Tibial nerve (tissue), 4 donors: ENCODE measurements at places on chromosomes 4 and X.

DNA sequence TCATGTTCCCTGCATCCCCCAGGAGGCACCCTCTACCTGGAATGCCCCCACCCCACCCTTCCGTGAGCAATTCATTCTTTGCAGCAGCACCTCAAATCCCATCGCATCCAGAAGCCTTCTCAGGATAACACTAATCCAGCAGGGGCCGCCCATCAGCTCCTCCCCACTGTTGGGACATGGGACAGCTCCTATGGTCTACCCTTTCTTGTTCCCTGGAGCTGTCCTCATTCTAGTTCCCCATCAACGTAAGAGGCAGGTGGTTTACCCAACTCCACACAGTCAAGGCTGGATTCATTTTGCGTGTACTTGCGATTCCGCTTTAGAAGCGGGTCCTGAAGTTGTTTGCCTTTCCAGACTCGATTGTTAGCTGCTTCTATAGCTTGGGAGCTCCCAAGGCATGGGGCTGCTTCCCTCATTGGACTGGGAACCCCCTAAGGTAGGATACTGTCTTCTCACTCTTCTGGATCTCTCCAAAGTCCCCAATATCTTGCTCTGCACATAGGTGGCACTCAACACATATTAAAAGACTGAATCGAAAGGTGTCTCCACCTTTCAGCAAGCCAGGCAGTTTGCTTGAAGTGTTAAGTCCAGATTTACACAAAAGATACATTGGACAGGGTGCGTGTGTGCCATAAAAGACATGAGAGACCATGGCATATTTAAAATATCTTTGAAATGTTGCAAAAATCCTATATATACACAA, 942 bp upstream of the APLN start:
- DNase-seq: no peak

DNA sequence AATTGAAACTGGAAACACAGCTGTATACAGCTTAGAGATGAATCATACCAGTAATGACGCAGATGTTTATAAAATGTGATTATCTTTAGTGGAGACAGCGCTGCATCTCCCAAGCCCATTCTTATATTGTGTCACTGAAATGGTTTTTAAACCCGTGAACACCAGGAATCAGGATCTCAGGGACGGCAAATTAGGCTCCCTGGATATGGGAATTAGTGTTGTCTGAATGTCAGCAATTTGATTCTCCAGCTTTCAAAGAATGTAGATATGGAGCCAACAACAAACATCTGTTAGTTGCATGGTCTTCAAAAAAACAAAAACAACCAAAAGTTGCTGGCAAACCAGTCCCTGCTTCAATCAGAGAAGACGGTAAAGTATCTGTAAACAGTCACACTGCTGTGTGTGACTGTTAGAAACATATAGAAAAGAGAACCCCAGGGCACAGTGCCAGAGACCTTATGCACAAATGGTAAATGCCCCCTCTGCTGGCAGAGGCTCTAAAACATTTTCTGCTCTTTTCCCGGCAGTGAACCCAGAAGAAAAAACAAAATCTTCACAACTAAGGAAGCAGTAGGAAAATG, 351.9 kb upstream of the FTHL17 start:
- DNase-seq: peak; percentile 14

- peak; percentile 62 for DNase-seq
Measured at GRCh38 chr4:87530868-87531267, 1.7 kb upstream of the SPARCL1 start.

DNA sequence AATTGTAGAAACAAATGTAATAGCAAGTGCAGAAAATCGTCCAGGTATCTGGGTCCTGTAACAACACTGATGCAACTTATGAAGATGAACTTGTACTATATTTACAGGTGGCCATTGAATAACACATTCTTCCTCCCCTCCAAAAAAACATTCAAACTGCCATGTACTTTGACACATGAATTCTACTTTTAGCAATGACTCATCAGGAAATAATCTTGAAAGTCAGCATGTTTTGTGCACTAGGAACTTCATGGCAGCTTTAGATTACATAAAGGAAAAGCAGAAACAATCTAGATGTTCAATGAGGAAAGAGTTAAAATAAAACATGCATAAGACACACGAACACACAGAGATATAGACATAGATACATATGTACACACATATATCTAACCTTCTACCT, 2.5 kb downstream of the PABPC1L2A start:
- no peak for DNase-seq

DNA sequence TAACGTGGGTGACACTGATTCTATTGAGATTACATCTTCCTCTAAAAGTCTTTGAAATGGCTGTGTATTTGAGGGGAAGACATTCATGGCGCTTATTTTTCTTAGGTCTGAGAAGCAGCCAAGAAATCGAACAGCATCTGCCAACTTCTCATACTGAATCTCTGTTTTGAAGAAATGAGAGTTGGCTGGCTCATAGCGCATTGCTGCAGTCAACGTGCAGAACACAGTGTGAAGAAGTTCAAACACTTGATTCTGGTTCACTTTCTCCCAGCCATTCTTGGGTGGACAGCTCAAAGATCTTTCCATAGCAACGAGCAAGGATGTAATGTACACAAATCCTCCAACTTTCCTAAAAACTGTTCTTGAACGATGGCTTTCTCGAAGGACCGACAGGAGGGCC, 156.5 kb downstream of the WDFY3 start:
- no peak for DNase-seq

DNA sequence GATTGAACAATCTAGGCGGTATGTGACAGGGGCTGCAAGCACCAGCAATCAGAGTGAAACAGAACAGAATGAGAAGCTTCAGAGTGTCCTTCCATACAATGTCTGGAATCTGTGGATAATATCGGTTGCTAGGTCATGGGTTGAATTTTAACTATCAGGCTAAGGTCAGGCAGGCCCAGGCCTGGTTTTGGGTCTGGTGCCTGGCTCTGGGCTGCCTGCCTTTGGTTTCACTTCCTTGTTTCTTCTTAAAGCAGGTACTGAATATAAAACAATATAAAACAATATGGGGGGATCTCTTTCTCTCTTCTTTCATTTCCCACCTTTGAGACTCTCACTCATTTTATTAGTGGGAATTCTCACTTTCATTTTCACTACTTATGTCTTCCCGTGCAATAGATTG, 962.0 kb downstream of the CCSER1 start:
- DNase-seq: no peak

- peak; percentile 67 for DNase-seq
Measured at GRCh38 chrX:65601530-65602220, 65.8 kb upstream of the MSN start.

- no peak for DNase-seq
Measured at GRCh38 chr4:15695240-15695699, 7.6 kb upstream of the BST1 start.

DNA sequence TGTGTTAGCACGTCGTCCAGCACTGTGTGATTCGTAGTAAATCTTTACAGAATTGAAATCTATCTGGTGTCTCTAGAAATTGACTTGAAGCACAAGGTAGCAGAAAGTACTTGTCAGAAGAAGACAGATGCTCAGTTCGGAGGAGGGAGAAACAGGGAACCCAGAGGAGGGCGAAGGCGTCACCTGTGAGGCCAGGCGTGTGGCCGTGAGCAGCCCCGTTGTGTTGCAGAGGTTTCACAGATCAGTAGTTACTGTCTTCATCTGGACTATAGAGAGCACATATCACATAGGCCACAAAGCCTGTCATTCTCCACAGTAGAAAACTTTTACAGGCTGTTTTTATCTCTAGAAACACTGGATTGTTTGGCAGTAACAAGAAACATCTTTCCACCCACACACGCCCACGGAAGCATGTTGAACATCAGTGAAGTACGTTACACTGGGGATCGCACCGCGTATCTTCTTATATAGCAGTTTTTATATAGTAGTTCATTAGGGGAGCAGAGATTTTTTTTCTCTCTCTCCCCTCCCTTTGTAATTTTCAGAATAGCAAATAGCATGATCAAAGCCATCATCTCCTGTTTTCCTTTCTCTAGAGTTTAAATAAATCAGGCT, 48.1 kb upstream of the TLR3 start:
- DNase-seq: no peak

DNA sequence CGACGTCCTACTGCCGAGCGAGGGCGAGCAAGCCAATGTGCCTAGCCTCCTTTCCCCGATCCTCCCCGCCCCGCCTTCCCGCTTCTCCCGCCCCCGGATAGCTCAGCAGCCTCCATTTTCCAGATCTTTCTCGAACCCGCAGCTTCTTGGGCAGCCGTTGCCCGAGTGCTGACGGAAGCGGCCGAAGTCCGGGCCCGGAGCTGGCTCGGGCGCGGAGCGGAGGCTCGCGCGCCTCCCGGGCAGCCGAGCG, 172 bp upstream of the HSPA4L start:
- peak; percentile 61 for DNase-seq

DNA sequence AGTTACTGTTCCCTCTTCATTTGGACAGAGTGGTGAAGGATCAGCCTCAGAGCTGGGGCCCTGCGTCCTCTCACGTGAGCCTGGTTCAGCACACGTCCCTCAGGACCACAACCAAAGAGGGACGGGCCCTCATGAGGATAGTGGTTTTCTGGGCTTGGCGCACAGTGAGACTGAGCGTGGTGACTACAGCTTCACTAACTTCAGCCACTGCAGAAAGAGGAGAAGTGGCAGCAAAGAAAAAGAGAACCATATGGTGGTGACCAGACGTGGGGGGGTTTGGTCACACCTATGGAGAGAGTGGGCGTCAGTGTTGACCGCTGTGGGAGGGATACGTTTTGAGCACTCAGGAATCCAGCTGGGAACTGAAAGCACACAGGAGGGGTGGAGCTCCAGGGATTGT, 21.8 kb upstream of the TNIP3 start:
- no peak for DNase-seq

GRCh38 chr4:40924096-40924792, 174.5 kb downstream of the NSUN7 start:
- DNase-seq: peak; percentile 53

- peak; percentile 16 for DNase-seq
Measured at GRCh38 chr4:42398871-42399331, 1.6 kb downstream of the SHISA3 start.

- no peak for DNase-seq
Measured at GRCh38 chr4:76374798-76375197, 46.1 kb downstream of the CCDC158 start.

DNA sequence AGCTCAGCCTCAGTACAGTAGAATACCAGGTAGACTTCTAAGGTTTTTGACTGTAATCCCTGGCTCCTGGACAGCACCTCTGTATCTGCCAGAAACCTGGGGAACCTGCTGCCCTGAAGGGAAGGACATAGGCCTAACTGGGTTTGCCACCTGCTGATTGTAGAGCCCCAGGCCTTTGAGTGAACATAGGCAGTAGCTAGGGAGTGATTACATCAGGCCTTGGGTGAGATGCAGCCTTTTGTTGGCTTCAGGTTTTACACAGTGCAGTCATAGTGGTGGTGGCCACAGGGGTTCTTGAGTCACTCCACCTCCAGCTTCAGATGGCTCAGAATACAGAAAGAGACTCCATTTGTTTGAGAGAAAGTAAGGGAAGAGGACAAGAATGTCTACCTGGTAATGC, 19.3 kb downstream of the IQCM start:
- no peak for DNase-seq

DNA sequence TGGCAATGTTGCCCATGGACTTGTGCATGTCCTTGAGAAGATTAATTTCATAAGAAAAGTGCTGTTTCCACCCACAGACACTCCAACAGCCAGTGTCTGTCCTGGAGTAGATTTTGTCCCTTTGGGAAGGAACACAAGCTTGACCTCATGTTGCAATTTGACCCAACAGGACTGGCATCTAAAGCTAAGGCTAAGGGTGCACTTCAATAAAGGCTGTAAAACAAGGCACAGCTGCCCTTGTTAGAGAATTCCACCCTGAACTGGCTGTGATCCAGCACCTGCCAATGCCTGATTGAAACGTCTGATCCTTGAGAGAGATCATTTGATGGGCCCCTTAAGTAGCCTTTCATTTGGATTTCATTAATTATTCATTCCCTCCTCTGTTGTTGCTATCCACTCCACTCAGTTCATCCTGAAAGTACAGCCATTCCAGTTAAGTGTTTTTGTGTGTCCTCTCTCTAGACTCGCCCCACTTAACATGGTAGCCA, 56.2 kb downstream of the CD99L2 start:
- no peak for DNase-seq

DNA sequence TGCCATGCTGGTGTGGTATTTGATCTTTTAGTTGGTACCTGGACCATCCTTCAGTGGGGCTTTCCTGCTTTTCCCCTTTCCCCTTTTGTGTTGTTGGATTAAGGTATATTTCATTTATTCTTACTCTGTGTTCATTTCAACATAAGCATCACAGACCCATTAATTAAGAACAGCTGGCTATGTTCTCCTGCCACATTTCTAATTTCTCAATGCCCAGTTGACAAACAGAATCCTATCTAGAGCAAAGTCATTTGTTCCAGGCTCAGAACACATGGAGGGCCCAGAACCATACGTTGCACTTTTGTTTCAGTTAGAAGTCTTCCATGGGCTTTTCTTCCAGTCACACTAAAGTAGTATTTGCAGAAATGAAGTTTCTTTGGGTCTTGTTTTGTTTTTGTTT, 46.1 kb upstream of the EOLA2 start:
- no peak for DNase-seq

GRCh38 chrX:88244066-88244465, 503.0 kb upstream of the CPXCR1 start:
- no peak for DNase-seq

- DNase-seq: no peak
Measured at GRCh38 chr4:102994803-102995202, 24.7 kb downstream of the SLC9B1 start.

DNA sequence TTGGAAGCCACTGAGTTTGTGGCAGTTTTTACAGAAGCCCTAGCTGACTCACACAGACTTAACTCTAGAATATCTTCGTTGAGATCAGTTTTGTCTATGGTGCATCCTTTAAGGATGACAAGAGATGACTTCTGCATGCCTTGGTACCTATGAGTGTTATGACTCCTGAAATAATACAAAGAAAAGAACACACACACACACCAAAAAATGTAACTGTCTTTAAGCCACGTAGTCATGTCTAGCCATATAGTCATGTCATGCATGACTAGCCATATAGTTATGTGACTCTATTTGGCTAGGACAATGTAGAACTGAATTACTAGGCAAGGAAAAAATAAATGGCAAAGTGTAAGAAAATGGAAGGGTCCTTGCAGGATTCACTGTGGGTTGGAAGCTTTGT, 447.8 kb downstream of the NLGN4X start:
- no peak for DNase-seq

DNA sequence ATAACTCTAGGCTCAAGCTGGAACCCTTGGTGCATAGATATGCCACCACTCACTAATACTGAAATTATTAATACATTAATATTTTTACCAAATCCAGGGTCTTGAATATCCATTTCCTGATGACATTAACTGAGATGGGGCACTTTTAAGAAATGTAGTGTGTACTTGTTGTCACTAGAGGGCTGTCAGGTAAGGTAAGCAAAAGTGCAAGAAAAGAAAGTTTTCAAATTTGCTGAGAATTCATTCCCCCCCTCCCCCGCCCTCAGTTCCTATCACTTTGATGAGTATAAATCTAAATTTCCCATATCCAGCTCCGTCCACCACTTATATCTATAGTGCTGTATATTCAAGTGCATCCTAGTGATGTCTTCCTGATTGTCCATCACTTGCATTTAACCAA, 20.5 kb upstream of the WDR44 start:
- DNase-seq: no peak

DNA sequence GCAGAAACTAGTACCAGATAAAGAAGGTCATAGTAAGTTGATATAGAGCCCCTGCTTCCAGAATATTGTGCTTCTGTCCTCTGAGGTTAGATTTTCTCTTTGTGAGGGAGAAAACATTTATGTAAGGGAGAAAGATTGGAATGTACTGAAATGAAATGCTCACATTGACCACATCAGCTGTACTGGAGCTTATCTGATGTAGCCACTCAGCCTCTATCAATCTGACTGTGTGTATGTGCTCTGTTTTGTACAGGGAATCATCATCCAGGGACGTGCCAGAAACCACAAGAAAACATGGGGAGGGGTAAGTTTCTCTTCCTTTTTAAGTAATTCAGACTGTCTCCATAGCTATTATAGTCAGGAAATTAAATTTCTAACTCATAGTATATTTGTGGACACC, 56.8 kb downstream of the PRRG1 start:
- no peak for DNase-seq
